Naive thymus-derived CD8-positive, alpha-beta T cell (primary cell): ENCODE measurements at places on chromosomes 6 and 20. TPM values are rescaled to one million over a fixed set of nuclear protein-coding genes. Genes with fewer than 3 reads are reported as not detected.
A peak's percentile ranks its signal among the peaks of the same experiment; 100 is the strongest.

GRCh38 chr6:130558131-130558530 lies 192.3 kb downstream of the TMEM200A start:
- DNase-seq = no peak

DNA sequence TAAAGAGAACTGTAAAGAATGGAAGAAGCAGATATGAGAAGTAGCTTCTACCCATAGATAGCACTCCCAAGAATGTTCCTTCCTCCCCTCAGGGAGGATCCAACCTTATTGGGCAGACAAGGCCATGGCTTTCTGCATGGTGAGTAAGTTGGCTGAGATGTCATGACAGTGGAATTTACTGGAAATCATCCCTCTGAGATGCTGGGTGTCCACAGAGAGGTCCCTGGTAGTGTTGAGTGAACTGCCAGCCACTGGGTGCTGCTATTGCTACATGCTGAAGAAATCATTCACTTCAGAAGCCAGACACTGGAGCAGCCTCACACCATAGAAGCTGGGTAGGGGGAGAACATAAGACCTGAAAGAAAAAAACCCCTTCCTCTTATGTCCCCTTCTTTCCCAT lies 46.4 kb upstream of the FERMT1 start:
- no peak for DNase-seq

Gene MEI4
- polyA plus RNA-seq = 0.18 TPM

- no peak for DNase-seq
These were observed 11.7 kb upstream of the HCK start for GRCh38 chr20:32040142-32040953.

GRCh38 chr20:21137078-21137477 lies 11.2 kb downstream of the KIZ start:
- DNase-seq = no peak

DNA sequence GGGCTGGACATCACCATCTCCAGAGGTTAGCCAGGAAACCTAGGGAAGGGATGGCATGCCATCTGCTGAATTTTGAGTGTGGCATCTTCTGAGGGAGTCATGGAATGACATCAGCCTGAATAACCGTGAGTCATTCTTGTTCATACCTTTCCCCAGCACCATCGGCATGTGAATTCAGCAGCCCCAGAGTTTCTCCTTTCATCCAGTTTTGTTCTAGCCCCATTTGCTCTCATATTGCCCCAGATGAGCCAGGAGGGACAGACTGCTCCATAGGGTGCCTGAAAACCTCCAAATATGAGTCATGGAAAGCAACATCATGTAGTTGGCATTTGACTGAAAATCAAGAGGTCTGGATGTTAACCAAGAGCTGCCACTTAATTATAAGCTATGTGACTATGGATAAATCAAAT lies 219.2 kb upstream of the SGK1 start:
- no peak for DNase-seq

GRCh38 chr20:51507216-51508036 lies 35.1 kb downstream of the NFATC2 start:
- DNase-seq = no peak

DNA sequence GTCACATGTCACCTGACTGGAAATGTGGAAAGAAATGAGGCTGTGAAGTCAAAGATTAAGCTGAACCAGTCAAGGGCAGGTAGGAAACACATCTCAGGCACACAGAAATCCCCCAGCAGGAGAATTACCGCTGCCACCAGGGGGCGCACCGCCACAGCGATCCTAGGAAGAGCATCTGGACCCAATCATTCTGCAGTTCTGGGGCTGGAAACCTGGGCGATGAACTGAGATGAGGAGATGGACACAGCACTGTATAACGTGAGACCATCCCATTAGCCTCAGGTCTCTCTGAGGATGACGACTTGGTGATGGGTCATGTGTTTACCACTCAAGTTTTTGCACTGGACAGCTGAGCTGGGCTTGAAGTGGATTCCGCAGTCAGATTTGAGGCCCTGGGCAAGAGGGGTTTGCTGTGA lies 6.5 kb upstream of the SLC24A3 start:
- peak; percentile 11 for DNase-seq

DNA sequence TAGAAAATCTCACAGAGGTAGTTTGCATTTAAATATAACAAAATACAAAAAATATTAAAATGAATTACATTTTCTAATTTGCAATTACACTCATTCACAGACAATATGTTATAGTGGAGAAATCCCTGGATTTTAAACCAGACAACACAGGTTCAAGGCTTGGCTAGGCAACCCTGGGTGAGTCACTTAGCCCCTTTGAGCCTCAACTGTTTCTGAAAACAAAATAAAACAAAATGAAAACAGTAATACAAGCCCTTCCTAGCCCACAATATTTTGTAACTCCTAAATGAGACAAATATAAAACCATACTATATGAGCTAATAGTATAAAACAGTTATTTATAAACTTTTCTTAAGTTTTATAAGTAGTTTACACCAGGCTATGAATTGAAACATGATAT lies 41.0 kb downstream of the UQCC1 start:
- DNase-seq = no peak

GRCh38 chr6:78570044-78570443 lies 297.3 kb upstream of the IRAK1BP1 start:
- no peak for DNase-seq

DNA sequence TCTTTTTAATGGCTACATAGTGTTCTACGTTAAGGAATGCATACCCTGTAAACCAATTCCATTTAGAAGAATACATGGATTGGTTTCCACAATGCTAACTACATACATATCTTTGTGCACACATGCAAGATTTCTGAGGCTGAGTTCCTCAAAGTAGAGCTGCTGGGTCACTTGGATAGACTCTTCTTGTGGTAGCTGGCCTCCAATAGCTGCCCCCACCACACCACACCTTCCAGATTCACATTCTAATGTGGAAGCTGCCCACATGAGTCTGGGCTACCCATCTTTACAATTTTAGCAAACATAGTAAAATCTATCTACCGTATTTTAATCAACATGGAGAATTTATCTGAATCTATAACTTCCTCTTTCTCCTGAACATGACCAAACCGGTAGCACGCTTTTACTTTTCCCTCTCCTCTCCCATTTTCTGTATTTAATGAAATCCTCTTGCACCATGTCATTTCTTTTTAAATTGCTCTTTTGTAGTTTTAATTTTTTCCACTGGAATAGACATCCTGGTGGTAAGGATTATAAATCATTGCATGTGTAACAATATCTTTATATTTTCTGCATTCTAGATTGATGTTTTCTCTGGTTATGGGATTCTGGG lies 74.7 kb upstream of the CITED2 start:
- no peak for DNase-seq

DNA sequence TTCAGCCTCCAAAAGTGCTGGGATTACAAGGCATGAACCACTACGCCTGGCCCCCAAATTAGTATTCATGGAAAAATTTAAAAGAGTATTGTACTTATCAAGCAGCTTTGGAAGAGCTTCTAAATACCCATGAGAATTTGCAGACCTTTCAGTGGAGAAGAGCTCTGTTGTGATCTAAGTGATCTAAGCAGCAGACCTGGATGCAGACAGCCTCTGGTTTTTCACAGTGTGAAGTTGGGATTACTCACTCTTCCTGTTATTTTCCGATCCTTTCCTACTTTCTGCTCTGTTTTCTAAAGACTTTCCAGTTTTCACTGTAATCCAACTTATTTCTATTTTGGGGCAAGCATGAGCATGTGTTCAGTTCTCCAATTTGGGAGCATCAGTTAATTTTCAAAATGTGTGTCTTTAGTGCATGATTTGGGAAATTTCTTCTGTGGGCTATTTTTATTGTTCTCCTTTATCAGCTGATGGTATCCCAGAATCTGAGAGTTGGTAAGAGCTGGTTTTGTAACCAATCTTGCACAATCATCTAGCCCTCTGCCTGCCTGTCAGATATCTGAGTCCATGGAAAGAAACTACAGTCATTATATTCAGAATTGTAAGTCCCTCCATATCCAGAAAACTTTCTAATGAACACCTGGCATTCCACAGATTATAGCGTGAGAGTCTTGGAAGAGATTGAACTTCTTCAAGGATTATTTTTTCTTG lies 207.7 kb upstream of the DTNBP1 start:
- no peak for DNase-seq

Gene EPHA7
- not detected for polyA plus RNA-seq

DNA sequence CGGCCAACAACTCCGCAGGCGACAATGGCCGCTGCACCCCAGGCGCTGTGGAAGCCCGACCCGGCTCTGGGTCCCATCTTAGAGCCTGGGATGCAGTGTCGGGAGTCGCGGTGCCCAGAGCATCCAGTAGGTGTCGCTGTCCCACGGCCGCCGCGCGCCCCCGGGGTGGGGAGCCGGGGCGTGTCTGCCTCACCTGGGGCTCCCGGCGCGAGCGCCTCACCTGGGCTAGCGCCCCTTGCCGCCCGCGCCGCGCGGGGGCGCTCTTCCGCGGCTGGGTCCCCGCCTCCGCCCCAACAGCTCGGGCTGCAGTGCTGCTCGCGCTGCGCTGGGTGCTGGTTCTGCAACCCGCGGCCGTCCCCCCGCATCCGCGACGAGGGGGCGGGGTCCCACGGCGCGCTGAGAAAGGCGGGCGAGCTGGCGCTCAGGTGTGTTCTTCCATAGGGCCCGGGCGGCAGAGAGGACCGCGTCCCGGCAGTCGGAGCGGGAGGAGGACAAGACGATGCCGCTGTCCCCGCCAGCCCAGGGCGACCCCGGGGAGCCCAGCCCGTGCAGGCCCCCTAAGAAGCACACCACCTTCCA lies at the start of gene CRYBG1:
TSS of gene CRYBG1 (plus strand) at position 308 of the 579 bp plus-strand sequence. CDS start at position 500, 192 bp downstream.
- DNase-seq = peak; percentile 69

Gene DEFB115
- polyA plus RNA-seq = not detected

- DNase-seq = no peak
These were observed 325.6 kb downstream of the UBE3D start for GRCh38 chr6:82740072-82740471.

Gene ANKRD6
- 3.1 TPM for polyA plus RNA-seq

DNA sequence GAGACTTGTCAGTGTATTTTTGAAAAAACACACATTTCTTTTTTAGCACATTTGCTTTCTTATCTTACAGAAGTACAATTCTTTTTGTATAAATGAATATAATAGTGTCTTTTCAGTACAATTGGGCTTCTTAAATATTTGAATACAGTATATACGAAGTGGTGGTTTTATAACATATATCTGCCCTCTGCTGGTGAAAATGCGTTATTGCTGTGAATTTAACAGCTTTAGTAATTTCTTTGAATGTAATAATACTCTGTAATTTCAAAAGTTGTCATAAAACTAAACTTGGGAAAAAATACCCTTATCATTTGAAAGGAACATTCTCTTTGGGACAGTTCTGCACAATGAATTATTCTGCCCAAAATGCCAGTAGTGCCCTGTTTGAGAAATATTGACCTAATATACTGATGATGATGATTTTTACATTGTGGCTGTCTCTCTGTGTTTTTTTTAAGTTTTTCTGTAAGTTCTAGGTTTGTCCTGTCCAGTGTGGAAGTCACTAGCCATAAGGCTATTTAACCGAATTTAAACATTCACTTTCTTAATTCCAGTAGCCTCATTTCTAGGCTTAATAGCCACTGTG lies 19.0 kb downstream of the SMAP1 start:
- DNase-seq = no peak

DNA sequence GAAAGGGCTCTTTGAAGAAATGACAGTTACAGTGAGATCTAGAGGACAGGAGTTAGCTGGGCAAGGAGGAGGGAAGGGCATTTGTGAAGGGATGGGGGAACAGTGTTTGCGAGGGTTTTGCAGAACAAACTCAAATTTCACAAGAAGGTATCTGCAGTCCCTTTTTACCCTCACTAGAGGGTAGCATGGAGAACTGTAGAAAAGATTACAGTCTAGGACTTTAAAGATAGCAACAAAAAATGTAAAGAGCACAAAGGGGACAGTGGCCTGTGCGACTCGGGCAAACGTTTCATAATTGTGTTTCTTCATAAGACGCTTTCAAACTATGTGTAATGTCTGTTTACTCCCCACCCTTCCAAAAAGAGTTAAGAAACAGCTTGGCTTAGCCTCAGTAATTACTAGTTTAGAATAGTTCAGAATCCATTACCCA lies 21.2 kb upstream of the ASXL1 start:
- no peak for DNase-seq

Gene IL17F
- polyA plus RNA-seq = not detected

GRCh38 chr20:17558154-17558940 lies 11.5 kb upstream of the DSTN start:
- DNase-seq = no peak

GRCh38 chr20:37316116-37316774 lies 26.8 kb downstream of the MANBAL start:
- DNase-seq = peak; percentile 49

Gene SLC22A23
- polyA plus RNA-seq = 2.8 TPM

DNA sequence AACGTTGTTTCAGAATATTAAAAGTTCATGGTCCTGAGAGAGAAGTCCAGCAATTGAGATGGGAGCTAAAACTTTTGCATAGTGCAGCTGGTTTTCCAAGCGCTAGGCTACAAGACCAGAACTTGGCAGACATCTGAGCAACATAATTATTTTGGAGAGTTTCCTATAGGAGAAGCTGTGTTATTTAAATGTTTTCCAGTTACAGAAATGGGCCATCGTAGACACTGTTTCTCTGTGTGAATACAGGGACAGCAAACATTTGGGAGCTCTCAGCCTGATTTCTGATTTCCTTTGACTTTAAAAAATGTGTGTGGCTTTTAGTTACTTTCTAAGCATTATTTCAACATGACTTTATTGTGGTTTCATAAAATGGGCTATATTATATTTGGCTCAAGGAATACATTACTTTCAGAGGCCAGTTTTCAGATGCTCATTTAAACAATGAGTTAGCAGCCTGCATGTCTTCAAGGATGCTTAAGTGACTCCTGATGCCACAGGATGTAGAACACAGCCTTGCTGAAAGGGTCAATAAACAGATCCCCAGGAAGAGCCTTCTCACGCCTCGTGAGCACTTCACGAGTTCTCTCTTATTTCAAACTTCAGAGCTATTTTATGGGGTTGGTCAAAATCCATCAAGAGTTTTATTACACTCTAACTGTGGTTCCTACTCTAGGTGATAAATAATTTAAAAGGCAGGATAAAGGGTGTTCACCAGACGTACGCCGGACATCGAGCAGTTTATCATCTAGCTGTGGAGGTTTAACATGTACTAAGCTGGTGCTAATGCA lies 193.8 kb downstream of the SMOC2 start:
- DNase-seq = no peak

- no peak for DNase-seq
These were observed 138.0 kb upstream of the EEF1E1 start for GRCh38 chr6:8240301-8240700.

Gene ABHD16B
- 0.60 TPM for polyA plus RNA-seq

- no peak for DNase-seq
These were observed 58.6 kb upstream of the OLIG3 start for GRCh38 chr6:137552809-137553208.

DNA sequence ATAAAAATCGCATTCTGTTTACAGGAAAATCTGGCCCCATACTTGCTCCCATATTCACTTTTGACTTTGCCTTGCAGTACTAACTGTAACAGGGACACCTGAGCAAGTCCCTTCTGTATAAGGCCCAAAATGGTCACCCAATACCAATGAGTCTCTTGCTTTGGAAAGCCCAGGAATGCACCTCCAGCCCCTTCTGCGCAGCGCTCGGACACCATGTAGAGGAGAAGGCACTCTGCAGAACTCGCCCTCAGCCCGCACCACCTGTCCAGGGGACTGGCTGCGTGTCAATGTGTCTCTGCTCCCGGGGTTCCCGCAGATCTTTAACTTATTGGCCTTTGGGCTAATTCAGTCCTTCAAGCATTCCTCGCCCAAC lies 746 bp upstream of the PRND start:
- no peak for DNase-seq

GRCh38 chr6:86380571-86381125 lies 556.7 kb upstream of the HTR1E start:
- no peak for DNase-seq
